Cardiac septum (tissue), 1 donor: ENCODE measurements at places on chromosomes 5 and 9. TPM values are rescaled to one million over a fixed set of nuclear protein-coding genes. Genes with fewer than 3 reads are reported as not detected.

- DNase-seq = no peak
These were observed 36.2 kb upstream of the DAP start for GRCh38 chr5:10797261-10797660.

GRCh38 chr5:149748471-149749094 is 18.5 kb downstream of the PPARGC1B start:
- no peak for DNase-seq

The ACSL6 gene
- total RNA-seq = 4.5 TPM

DNA sequence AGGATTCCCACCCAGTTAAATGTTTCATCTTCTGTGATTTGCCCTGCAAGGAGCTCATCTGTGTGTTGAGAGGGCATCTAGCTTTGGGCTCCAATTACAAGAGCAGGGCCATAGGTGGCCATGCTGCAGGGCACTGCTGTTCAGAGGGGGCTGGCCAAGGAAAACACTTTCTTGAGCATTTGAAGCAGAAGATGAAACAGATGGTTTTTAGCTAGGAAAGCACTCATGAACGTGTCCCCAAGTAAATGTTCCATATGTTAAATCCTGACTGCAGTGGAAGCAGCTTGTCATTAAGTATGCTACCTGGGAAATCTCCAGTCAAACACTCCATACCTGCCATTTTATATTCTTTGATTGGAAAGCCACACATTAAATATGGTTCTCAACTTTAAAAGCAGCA is 176.6 kb downstream of the FBXL7 start:
- DNase-seq = no peak

The PCDHB14 gene
- 4.4 TPM for total RNA-seq

DNA sequence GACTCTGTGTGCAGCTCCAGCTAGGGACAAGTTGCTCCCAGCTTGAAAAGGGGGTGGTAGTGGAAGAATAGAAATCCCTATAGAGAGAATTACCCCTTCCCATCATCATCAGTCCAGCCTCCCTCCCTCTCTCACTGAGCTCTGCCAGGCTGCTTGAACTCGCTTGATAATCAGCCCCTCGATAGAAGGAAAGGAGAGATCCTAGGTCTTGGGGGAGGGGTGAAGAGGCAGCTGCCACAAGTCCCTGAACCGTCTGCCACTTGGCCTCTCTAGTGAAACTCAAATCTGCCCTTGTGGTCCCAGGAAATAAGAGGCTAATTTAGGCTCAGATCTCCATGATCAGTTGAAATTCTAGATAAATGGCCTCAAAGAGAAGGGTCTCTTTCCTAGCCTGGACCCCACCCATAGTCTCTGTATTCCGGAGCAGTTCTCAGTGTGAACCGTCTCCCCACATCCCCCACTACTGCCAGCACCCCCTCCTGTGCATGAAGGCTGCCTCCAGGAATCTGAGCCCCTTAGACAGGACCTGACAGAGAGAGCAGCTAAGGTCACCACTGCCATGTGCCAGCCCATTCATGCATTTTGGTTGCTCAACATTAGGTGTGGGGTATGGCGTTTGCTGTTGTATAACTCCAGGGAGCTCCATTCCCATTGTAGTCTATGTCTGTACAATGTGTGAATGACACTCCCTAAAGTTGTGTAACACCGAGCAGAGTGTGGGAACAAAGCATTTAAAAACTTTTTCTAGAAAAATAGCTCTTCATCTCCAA is 5.5 kb downstream of the DNAJB5 start:
- DNase-seq = no peak

GRCh38 chr9:98989036-98990000 is 45.6 kb downstream of the COL15A1 start:
- peak; percentile 87 for DNase-seq

DNA sequence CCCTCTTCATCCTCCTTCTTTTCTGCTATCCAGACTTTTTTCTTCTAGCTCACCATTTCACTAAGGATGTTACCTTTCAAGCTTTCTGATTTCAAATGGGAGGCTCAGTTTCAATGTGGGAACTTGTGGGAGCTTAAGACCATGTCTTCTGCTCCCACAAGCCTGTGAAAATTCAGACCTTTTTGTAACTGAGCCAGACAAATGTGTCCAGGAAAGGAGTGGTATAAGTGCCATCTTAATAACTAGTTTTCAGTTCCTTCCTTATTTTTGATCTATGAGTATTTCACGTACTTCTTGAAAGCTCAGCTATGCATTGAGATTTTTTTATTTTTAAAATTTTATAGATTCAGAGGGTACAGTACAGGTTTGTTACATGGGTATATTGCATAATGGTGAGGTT is 4.6 kb upstream of the ERCC6L2 start:
- DNase-seq = no peak

- DNase-seq = no peak
These were observed 65.0 kb downstream of the KIAA1958 start for GRCh38 chr9:112551641-112552040.

The BAAT gene
- total RNA-seq = 0.22 TPM

GRCh38 chr9:899440-900184 is 58.1 kb downstream of the DMRT1 start:
- DNase-seq = no peak

DNA sequence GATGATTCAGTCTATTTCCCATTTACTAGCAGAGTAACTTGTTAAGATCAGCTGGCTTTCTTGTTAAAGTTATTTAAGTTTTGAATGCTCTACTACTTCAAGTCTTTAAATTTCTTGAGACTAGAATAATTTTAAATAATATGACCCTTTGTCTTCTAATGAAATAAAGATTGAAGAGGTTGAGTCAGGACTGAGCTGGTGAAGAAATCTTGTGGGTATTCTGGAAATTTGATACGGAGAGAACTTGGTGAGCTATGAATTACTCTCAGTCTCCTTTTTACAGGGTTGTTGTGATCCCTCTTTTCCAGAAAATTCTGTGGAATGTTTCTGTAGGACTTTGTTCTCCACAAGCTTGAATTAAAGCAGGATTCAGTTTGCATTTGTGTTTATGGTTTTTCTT is 29.3 kb downstream of the RNF20 start:
- no peak for DNase-seq

DNA sequence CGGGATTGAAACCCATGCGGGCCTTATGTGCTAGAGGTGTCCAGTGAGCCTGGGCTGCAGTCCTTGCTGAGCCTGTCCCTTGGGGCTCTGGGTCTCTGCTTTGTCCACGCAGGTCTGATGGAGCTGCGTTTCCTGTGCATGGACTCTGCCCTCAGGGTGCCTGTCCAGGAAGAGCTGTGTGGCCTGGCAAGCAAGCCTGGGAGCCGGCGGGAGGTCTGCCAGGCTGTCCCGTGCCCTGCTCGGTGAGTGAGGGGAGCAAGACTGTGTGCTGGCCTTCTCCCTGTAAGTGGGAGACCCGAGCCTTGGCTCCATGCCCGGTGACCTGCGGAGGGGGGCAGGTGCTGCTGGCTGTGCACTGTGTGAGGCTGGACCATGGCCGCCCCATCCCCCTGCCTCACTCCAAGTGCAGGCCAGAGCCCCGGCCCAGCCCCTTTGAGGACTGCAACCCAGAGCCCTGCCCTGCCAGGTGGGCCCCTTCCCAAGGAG is 11.2 kb upstream of the CACFD1 start:
- DNase-seq = no peak

DNA sequence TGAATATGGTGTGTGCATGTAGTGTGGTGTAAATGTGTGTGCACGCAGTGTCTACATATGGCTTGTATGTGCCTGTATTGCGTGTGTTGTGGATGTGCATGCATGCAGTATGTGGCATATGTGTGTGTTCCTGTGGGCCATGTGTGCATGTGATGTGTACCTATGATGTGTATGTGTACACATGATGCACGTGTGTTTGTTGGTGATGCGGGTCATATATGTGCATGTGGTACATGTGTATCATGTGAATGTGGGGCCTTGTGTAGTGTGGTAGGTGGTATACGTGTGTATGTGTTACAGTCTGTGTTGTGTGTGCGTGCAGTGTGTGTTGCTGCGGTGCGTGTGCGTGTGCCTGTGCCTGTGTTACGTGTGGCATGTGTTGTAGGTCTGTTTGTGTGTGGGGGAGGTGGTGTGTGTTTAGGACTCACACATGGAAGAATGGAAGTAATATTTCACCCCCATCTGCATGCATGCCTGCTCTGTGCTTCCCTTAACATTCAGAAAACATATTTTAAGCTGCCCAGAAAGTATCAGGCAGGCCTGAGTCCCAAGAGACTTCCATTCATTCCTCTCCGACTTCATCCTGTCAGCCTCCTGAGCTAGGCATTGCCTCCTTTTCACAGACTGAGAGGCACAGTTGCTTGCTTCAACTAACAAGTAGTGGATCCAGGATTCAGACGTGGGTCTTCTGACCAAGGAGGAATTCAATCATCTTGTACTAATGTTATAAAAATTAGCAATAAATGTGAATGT is 55.4 kb upstream of the RUFY1 start:
- DNase-seq = no peak

The SLC46A2 gene
- 0.16 TPM for total RNA-seq

DNA sequence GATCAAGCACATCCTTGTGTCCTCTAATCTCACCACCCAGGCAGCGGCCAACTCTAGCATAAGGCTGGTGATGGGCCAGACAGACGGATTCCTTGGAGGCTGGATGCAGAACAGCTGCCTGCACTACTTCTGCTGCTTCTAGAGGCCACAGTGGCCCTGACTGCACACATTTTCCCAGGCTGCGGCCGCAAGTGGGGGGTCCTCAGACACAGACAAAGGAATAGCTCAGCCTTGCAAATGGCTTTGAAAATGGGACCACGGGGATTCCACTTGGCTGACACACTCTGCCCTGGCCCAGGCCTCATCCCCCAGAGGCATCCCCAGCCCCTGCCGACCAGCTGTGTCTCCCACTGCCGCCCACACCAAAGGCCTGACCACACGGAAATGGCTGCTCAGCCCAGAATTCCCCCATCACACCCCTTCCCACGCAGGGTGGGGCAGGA is 540.8 kb downstream of the BNC2 start:
- DNase-seq = no peak

The SMIM32 gene
- not detected for total RNA-seq

DNA sequence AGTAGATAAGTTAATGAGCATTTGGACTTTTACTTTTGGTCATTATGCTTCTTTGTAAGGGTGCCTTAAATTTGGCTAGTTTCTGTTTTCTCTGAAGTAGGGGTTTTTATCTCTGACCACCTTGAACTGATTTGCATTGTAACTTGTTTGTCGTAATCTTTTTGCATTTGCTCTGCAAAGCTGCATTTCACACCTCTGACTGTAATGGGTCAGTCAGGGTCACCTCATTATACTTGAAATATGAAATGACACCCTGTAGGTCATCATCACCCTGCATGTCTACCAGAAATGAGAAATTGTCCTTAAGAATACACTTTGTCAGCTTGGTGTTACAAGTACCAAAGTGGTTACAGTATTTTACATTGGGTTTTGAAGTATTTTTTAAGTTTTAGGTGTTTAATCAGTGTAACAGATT is 74.0 kb downstream of the KCNN2 start:
- no peak for DNase-seq

GRCh38 chr5:93054424-93055163 is 526.4 kb downstream of the NR2F1-AS1 start:
- no peak for DNase-seq

The GDA gene
- total RNA-seq = not detected

- no peak for DNase-seq
These were observed 7.7 kb downstream of the TRIM32 start for GRCh38 chr9:116694785-116695291.

DNA sequence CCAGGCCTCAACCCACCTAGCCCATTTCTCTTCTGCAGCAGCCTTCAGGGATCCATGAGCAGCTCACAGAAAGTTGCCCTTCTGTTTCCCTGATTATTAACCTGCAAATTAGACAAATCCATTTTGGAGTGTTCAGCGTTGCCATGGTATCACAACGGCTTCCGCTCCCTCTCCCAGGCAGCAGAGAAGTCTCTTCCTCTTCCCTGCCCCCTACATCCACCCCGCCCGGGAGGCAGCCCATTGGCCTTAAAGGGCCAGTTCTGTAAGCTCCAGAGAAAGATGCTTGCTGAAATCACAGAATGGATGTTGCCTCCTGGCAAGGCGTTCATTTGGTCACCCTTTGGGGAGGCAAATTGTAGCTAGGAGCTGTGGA is 47.7 kb upstream of the BOD1 start:
- peak; percentile 78 for DNase-seq
